Left lobe of liver (tissue), 2 donors: ENCODE measurements at places on chromosomes 6 and 20.

DNA sequence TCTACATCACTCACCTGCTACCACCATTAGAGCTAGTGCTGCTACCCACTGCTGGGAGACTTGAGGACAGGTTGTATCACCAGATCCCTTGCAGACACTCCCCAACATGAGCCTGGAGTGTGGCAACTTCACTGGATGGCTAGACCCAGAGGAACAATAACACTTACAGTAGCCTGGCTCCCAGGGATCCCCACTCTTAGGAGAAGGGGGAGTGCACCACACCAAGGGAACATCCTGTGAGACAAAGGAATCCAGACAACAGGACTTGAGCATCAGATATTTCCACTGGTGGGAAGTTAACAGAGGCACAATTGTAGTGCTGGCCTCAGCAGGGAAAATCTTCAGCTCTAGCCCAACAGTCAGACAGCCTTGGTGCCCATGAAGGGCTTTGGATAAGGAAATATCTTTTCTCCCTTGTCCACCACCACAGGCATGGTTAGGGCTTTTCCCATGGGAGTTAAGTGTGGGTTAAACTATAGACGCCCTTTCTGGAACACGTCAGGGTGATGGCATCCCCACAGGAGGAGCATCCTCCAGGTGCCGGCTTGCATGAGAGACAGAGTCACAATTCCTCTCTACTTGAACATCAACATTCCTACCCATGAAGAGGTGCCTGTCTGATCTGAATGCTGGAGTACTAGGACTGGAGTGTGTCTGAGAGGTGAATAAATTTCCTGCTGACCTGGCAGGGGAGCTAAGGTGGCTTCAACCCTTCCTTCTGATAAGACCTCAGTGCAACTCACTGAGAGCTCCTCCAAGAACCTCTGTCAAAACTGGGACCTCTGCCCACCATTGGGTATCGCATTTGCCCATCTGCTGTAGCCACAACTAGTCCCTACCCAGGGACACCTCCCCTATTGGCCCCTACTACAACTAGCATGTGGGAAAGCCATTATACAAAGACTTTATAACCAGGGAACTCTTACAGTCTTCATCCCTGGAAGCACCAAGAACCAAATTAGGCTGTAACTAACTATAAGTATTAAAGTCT, 55.4 kb upstream of the SIRPG start:
- DNase-seq, result no peak

GRCh38 chr6:52130440-52130839, 43.0 kb upstream of the PKHD1 start:
- DNase-seq, result no peak

DNA sequence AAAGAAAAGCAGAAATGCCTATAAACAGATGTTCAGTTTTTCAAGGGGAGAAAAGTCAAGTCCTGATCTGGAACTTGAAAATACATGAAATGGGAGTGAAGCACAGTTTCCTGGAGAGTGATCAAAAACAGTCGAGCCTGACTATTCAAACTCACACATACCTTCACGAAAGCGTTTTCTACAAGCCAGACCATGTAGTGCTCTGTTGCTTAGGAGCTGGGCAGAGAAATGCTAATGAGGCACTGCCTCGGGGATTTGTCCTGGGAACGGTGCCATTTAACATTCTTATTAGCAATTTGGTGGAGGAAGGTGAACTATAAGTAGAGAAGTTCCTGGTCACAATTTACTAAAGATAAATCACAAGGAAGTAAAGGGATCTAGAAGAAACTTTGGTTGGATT, 5.9 kb downstream of the NHSL1 start:
- DNase-seq, result no peak

GRCh38 chr6:7825986-7826385, 84.6 kb downstream of the TXNDC5 start:
- DNase-seq, result no peak

- DNase-seq, result no peak
These were observed 61.4 kb upstream of the JARID2 start for GRCh38 chr6:15184441-15184861.

- no peak for DNase-seq
These were observed 7.9 kb downstream of the WFDC3 start for GRCh38 chr20:45783656-45784294.

GRCh38 chr6:138037009-138037504, 70.2 kb downstream of the PERP start:
- DNase-seq, result no peak
